EH (cell line): ENCODE measurements at places on chromosomes 4 and X.
A peak's percentile ranks its signal among the peaks of the same experiment; 100 is the strongest.

- no peak for DNase-seq
These were observed 833.9 kb downstream of the FSTL5 start for GRCh38 chr4:161329852-161330251.

DNA sequence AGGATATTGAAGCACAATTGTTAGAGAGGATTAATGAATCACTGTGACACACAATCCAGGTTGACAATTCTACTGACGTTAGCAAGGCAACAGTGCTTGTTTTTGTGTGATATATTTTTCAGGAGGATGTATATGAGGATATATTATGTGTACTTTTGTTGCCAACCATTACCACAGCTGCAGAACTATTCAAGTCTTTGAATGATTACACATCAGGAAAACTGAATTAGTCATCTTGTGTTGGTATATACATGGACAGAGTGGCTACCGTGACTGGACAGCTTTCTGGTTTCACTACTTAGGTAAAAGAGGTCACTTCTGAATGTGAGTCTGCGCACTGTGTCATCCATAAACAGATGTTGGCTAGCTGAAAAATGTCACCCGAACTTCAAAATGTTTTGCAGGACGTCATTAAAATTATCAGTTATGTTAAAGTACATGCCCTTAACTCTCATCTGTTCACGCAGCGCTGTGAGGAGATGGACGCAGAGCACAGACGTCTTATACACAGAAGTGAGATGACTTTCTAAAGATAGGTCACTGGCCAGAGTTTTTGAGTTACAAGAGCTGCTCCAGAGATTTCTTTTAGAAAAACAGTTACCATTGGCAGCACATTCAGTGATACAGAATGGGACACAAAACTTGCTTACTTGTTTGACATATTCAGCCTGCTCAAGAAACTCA is 69.0 kb downstream of the MRPL1 start:
- peak; percentile 70 for DNase-seq

DNA sequence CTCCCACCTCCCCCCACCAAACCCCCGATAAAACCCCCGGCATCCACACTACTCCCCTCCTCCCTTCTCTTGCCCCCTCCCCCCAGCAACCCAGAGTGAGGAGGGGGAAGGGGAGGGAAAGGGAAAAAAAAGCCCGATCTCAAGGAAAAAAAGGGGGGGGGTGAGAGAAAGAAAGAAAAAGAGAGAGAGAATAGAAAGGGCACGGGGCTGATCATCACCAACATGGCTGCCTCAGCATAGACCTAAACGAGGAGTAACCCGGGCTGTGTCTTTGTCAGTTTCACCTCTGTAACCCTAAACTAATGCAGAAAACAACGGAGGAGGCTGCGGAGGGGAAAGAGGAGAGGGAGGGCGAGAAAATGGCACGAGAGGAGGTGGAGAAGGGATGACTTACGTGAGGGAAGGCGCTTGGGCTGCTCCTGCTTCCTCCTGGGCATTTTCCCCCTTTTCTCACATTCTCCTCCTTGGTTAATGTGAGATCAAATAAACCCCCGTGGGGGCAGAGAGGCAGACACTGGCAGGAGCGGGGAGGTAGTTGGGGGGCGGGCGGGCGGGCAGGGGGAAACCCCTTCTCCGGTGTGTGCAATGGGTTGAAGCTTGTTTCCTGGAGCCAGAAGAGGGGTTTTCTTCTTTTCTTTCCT is 532 bp downstream of the ZNF827 start:
- DNase-seq: peak; percentile 49

DNA sequence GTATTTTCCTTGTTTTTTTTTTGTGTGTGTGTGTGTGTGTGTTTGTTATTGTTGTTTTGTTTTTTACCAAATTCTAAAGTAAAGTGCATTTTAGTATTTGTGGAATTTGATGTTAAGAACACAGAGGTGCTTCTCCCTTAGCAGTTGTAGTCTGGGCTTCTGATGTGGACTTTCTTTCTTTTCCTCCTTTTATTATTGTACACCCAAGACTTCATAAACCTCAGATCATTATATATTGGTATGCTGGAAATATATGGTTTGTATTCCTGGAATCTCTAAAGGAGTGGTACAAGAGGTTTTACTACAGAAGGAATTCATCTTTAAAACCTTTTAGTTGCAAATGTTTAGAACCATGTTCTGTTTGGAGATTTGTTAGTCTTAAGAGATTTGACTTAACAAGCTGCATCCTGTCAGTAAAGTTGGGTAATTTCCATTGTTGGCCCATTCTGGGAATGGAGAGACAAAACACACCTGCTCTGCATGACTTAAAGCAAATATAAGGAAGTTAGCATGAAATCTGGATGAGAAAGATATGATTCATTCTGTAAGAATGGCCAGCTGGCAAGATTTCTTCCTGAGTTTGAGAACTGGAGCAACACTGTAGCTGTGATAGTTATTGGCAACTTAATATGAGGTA is 64.0 kb downstream of the SMAD1 start:
- peak; percentile 73 for DNase-seq

DNA sequence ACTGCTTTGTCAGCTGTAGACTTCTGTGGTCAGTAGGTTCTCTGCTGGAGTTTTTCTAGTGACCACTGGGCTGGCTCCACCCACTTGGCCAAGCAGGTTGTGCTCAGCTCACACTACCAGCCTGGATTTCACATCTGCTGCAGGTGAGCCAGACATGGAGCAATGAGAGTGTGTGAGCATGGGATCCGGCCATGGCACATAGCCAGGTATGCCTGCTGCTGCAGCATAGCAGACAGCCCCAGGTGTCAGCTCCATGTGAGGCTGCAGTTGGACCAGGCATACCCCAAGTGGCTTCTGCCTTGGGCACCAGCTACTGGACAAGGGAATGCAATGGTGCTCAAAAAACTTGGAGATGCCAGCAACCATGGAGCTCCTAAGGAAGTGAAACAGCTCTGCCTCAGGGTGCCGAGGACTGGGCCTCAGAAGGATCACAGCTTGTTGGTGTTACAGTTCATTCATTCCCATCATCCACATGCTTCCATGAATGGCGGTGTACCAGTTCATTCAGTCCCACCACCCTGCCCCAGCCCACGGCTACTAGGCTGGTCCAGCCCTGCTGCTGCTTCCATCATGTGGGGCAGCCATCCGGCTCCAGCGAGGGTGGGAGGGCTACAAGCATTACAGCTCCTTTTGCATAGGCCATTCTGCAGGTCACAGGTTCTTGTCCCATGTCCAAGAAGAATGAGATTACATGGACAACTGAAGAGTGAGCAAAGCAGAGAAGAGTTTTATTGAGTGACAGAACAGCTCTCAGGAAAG is 389.1 kb upstream of the PCDH7 start:
- no peak for DNase-seq

DNA sequence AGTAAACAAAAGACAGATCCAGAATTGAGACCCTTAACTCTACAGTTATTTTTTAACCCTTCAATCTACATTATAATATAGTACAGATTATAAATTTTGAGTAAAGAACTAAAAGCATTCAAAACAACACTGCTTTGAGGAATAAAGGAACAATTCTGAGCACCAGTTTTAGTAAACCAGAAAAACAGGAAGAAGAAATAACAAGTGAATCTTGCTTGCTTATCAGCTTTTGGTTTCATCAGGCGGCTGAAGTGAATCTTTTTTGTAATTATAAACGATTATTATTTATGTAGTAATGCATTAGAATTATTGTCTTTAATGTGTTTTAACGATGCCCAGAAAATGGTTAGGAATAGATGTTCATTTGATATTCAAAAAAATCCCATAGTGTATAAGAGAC is 305.4 kb downstream of the ARAP2 start:
- no peak for DNase-seq

DNA sequence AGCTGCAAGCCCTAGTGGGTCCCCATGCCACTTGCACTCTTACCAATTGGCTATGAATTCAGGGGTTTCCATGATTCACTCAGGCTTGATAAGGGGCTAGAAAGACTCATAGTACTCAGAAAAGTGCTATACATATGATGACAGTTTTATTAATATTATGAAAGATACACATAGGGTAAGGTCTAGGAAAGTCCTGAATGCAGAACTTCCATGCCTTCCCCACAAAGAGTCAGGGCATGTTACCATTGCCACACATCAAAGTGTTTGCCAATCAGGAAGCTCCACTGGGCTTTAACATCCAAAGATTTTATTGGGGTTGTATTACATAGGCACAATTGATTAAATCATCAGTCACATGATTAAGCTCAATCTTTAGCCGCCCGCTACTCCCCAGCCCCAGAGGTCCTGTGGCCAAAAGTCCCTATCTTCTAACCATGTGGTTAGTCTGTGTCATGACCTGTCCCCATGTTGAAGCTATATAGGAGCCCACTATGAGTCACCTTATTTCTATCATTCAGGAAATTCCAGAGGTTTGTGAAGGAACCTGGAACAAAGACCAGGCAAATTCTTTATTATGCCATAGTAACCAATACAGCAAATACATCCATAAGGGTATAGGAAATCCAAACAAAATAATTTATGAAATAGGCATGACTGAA is 635.6 kb downstream of the STPG2 start:
- no peak for DNase-seq

DNA sequence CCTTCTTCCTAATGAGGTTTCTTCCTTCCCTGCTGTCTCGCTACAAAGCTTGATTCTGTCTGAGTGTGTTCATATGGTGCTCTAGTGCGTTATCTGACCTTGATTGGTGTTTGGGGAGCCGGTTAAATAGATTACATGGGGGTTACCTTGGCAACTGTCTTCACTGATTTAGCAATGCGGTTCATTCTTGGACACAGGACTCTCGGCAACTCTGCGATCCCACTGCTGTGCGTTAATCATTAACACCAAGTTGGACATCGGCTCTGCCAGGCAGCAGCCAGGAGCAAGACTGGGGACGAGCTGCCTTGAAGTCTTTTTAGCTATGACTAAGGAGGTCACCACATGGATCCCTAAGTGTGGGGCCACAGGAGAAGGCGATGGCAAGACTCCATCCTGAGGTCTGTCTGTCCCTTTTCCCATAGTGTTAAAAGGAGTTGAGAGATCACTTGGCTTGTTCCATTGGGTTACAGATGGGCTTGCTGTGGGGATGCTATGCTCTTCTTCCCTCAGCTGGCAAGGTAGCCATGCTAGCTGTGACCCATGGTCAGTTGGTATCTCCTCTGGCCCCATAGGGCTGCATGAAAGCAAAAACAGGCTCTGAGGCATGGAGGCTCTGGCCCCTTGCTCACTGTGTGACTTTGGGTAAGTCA is 93.4 kb upstream of the MAMLD1 start:
- DNase-seq: no peak

DNA sequence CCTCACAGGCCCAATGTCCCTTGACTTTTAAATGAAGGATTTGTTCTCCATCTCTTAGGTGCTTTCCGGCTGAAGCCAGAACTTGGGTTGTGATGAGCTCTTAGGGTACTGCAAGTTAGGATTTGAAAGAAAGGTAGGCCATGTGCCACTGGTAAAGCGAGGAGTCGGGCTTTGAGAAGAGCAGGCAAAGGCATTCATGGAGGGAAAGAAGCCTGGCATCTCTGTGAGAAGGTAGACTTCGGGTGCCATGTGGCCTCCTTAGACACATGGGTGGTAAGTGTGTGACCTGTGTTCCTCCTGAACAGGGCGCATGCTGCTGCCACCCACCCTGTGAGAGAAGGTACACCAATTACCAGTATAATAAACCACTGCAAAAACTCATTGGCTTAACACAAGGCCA is 102.9 kb downstream of the GATB start:
- DNase-seq: no peak

DNA sequence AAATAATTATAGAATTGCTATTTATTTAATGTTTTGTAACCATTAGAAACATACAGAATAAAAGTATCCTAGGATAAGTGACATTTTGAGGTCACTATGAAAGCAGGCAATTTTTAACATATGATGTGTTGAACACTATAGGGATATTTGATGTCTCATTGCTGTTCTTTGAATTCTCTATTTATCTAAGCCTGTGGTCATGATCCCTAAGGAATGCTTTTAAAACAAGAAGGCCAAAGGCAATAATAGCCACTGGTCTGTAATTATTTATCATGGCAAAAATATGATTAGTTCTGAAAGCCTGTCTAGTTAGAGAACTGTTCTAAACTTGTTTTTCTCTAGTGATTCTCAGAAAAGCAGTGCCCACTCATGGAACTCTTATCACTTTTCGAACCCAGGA is 186.6 kb downstream of the RPA4 start:
- DNase-seq: peak; percentile 34

- DNase-seq: no peak
These were observed 3.4 kb downstream of the ABCD1 start for GRCh38 chrX:153728095-153728494.

DNA sequence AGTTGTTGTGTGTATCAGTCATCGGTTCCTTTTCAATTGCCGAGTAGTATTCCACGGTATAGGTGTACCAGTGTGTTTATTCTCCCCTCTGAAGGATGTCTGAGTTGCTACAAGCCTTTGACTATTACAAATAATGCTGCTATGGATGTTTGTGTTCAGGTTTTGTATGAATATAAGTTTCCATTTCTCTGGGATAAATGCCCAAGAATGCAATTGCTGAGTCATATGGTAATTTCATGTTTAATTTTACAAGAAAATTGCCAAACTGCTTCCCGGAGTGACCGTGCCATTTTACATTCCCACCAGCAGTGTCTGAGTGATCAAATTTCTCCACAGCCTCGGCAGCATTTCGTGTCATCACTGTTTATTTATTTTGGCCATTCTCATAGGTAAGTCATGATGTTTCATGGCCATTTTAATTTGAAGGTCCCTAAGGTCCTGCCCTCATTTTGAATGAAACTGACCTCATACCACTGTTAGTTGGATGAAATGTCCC is 73.9 kb downstream of the IRF2 start:
- DNase-seq: peak; percentile 96

DNA sequence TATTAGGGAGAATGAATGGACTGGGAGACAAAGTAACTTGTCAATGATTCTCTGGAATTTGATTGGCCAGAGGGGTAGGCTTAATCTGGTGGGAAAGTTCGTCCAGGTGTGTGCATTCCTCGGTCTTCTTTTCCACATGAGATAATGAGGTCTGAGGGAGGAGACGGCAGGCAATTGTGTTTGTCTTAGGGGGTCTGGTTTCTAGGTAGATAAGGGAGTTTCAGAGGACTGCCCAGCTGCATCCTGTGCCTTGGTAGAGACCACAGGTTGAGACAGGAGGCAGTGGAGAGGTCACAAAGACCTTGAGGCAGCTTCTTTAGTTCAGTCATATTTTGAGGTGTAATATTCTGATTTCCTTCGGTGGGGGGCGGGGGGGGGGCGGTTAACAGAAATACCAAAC is 4.3 kb downstream of the MGST2 start:
- no peak for DNase-seq

DNA sequence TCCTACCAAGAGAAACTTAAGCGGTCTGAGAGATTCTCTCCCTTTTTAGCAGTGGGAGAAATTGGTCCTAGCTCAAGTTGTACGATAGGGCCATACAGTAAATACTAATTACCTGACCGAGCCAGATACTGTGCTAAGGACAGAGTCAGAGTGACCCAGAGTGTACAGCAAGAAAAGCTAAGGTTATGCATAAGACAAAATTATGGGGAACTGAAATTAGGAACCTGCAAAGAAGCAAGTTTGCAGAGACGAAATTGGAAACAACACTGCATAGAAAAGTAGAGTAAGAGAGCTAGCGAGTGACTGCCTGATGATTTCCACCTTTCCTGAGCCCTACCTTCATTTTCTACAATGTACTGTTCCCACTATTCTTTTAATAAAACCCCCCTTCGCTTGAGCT is 278.1 kb downstream of the NKX6-1 start:
- no peak for DNase-seq

- no peak for DNase-seq
These were observed 179.6 kb downstream of the GRID2 start for GRCh38 chr4:92483341-92483740.

- DNase-seq: peak; percentile 9
These were observed 774 bp downstream of the ZCCHC4 start for GRCh38 chr4:25313201-25313895.
